Ovary (tissue), 10 donors: ENCODE measurements at places on chromosomes 3 and 15.

DNA sequence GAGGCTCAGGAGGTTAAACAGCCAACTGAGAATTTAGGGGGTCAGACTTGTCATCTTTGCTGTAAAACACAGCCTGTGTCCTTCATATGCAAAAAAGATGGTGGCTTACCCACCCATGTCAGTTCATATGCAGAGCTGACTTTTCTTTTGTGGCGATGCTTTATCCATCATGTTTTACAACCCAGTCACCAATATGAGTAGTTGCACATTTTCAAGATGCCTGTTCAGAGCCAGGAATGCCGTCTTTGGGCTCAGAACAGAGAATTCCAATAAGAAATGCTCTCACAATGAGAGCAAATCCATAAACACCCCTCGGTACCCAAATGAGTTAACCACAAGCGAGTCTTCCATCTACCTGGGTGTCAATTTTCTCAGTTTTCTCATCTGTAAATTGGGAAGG is 83.6 kb downstream of the TIGIT start:
- no peak for DNase-seq

- DNase-seq = no peak
Measured at GRCh38 chr3:10170915-10171478, 6.3 kb downstream of the IRAK2 start.

- DNase-seq = no peak
Measured at GRCh38 chr3:30084971-30085403, 521.4 kb upstream of the TGFBR2 start.

GRCh38 chr3:69079269-69080159 is 651 bp downstream of the UBA3 start:
- DNase-seq = peak; percentile 45

DNA sequence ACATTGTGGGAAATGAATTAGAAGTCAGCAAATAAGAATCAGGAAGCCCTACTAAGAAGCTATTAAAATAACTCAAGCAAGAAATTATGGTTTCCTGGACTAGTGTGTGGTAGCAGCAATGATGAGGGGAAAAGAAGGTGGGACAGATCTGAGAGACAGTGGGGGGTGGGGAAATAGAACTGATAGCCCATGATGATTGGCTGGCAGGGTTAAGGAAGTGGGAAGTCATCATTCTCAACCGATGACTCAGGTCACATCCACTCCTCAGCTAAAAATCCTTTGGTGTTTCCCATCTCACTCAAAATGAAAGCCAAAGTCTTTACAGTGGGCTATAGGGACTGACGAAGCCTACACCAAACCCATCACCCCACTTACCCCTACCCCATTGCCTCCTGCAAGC is 153.9 kb upstream of the ARHGEF26 start:
- DNase-seq = no peak

- DNase-seq = no peak
Measured at GRCh38 chr3:127929818-127930413, 14.9 kb downstream of the KBTBD12 start.

DNA sequence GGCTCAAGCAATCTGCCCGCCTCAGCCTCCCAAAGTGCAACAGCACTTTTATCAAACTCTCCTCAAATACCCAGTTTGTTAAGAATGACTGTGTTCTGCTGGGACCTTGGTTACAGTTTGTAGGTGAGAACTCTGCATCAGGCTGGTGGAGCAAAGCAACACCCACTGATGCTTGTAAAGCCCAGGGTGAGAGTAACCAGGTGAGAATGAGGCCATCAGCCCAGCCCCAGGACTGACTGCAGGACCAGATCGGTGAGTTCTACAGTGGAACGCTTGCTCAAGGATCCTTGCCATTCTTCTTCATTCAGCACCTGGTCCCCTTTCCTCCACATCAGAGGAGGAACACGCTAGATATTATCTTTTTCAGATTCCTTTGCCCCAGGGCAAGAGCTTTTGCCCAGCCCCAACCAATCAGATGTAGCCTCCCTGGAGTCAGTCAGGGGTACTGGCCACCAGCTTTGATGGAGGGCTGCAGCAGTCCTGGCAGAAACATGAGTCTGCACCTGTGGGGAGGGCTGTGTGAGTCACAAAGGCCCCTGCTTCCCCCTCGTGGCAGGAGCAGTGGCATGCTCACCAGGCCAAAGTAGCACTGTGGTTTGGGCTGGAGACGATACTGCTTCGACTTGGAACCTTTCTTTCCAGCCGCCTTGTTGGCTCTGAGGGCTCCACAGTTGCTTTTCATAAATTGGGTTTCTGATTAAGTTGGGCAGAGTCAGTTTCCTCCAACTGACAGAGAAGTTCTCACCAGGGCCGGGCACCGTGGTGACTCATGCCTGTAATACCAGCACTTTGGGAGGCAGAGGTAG is 3.5 kb upstream of the SHISA5 start:
- no peak for DNase-seq

DNA sequence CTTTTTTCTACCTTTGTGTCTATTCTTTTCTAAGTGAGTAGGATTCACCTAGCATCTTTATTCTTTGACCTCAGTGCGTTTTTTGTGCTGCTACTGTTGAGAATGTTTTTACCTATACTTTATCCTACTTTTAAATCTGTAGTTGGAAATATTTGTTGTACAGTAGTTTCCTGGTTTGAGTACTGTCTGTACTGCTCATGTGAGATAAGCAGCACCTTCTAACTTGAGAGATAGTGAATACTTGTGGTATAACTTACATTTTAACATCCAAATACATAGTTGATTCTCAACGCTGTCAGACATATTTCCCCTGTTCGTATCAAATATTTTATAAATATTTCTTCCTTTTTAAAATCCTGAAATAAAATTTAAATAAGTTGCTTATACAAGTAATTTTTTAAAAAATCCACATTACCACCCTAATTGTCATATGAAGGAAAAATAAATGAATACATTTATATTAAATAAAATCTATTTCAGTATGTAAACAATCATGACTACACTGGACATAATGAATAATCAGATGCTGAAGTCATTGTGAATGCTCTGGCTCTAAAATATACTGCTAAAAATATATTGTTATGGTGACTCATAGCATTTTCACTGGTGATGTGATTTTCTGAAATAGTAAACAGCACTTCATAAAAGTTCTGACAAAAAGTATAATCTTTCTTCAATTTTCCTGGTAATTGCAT is 17.4 kb downstream of the ATP11B start:
- no peak for DNase-seq

DNA sequence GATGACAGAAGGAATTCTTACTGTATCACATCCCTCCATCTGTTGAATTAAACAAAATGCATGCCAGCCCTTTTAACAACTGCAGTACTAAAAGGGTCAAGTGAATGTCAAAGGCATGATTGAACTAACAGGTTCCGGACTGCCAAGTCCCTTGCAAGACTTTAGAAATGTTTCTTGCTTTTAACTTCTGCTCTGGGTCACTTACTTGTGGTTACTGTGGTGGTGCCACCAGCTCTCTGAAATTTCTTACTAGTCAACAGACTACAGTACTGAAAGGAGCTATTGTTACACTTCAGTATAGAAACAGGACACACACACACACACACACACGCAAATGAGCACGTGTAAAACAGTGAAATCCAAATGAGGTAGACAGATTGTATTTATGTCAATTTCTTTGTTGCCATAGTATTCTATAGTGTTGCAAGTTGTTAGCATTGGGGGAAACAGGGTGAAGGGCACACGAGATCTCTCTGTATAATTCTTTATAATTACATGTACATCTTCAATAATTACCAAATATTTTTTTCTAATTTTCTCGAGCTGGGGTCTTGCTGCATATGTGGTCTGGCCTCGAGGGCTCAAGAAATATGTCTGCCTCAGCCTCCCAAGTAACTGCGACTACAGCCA is 79.9 kb upstream of the SLC25A26 start:
- DNase-seq = no peak

GRCh38 chr3:134486577-134487041 is 752 bp downstream of the CEP63 start:
- no peak for DNase-seq

DNA sequence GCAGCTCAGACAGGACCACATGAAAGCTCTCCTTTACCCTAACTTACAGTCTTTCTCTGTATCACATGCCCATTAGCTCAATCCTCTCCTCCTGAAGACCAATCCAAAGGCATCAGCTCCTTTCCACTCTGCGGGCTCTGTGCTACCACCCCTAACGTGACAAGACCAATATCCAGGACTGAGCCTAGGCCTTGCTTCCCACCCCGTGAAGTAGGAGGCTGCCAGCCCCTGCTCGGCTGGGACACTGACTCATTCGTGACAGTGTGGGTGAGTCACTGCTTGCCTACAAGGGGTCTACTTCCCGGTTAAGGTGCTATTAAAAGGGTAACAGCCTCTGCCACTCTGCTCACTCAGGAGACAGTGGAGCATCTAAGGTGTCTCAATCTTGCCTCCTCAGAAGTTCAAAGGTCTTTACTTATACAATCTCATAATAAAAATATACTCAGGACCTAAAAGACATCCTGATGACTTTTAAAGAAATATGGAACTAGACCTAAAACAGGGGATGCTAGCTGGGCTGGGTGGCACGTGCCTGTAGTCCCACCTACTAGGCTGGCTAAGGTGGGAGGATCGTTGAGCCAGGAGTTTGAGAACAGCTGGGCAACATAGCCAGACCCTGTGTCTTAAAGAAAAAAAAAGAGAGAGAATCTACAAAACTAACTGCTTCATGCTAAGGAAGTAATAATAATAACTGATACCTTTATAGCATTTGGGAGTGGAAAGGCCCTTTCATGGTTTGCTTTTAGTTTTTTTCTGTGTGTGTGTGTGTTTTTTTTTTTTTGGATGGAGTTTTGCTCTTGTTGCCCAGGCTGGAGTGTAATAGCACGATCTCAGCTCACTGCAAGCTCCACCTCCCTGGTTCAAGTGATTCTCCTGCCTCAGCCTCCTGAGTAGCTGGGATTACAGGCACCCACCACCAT is 55.0 kb downstream of the TMEM44 start:
- no peak for DNase-seq
